H1 (cell line): ENCODE measurements at places on chromosomes 5 and 9. TPM values are rescaled to one million over a fixed set of nuclear protein-coding genes. Genes with fewer than 3 reads are reported as not detected.

NIPAL4 gene
- total RNA-seq, result 0.20 and 0.25 TPM in 2 replicates

CACNA1B gene
- total RNA-seq, result 5.1 and 5.7 TPM in 2 replicates

DNA sequence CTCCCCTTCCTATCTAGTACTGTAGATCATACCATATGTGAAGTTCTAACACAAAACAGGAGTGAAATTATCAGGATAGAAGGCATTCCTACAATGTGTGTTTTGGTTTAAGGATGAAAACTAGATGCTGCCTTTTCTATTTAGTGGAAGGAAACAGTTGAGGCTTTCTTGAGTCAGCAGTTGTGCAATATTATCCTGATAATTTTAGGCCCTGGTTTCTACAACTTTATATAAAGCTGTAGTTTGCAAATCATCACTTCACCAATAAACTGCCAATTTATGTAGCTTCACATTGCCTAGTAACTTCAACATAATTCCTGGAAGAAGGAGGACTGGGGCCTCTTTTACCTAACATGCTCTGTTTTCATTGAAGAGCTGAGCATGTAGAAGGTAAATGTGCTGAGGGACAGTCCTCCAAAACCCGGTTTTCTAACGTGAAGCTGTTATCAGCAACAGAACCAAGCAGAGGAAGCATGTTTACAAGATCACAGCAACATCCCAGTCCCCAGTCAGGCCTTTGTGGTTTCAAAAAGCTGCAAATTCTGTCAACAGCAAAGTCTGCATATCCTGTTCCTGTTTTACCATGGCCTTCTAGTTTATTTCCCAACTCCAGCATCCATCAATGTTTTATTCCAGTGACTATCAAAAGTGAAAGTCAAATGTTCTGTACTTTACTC, 513.4 kb upstream of the MEF2C start:
- DNase-seq, result no peak

DNA sequence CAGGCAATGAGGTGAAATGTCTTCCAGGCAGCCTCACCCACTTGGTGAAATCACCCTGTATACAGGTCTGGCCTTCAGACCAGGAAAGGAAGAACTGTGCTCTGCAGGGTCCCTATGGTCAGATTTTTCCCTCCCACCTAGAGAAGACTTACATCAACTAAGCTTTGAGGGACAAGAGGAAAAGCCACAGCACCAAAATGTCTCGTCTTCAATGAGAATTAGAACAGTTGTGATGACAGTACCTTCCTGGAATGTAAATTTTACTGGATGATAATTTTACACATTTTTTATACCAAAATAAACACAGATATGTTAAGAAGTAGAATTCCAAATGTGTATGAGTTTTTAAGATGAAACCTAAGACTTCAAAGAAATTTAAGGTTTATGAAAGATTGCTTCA, 283.9 kb downstream of the SPOCK1 start:
- DNase-seq, result no peak

GRCh38 chr9:115141612-115142011, 23.7 kb upstream of the TNC start:
- DNase-seq, result no peak

DNA sequence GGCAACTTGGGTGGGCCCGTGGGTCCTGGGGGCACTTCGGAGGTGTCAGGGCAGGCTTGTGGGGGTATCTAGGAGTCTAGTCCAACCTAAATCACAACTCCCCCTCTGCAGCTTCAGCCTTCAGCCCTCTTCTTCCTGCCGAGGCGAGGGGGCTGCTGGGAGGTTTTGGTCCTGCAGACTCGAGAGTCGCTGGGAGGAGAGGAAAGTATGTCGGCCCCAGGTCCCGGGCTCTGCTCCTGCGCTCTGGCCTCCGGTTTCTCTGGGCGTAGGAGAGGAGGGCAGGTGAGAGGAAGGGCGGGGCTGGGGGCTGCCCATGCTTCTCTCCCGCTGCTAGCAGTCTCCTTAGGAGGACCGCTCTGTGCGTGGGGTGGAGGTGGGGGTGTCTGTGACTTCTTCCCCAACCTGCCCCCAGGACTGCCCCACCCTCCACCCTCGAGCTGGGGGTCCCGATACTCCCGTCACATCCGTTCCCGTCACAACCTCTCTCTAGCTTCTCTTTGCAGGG, 139.8 kb upstream of the COL5A1 start:
- DNase-seq, result no peak
